ENCODE measurements at places on chromosomes 1 and 21.

DNA sequence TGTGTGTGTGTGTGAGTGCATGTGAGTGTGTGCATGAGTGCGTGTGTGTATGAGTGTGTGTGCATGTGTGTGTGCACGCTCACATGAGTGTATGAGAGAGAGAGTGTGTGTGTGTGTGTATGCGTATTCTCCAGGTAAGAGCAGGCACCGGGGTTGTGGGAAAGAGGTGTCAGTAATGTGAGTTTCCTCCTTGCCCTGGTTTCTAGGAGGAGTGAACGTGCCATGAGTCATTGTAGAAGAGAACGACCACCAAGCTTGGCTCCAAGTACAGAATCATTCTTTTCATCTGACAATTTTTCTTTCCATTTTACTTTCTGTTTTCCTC, 79.1 kb downstream of the POFUT2 start:
- no peak for DNase-seq

GRCh38 chr21:40186045-40186444, 318.8 kb downstream of the PCP4 start:
- DNase-seq = no peak

DNA sequence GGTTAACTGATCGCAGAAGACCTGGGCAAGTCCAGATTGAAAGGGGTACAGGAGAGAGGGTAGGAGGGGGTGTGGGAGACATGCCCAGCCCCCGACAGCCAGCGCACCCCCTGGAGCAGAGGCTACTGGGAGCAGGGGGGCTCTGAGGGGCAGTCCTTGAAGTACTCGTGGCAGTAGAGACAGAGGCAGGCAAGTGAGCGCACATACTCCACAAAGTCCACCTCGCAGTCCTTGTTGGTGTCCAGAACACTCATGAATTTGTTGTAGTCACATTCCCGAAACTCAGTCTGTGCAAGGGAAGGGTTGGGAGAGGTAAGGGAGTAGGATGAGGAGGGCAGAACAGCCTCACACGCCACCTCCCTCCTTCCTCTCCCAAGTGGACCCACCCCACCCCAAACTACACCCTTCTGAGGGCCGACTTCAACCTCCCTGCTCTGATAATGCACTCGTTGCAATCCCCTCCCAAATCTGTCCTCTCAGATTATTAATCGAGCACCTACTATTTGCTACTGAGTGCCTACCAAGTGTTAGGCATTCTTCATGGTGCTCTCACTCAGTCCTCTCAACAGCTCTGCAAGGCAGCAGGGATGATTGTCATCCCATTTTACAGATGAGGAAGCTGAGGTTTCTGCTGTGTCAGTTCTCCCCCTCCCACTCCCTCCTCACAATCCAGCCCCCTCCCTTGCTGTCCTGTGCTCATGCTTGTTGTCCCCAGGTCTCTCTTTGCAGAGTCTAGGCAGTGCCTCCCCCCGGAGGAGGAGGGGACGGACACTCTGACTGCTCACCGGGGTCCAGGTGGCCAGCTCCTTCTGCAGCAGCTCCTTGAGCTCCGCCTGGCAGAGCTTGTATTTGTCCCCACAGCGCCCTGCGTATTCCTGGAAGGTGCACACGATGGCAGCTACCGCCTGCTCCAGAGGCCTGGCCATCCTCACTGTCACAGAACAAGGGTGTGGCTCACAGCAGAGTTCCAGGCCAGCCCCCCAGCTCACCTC, 1.2 kb downstream of the S100A3 start:
- DNase-seq = no peak

- no peak for DNase-seq
These were observed 2.5 kb downstream of the NBL1 start for GRCh38 chr1:19646377-19647319.

DNA sequence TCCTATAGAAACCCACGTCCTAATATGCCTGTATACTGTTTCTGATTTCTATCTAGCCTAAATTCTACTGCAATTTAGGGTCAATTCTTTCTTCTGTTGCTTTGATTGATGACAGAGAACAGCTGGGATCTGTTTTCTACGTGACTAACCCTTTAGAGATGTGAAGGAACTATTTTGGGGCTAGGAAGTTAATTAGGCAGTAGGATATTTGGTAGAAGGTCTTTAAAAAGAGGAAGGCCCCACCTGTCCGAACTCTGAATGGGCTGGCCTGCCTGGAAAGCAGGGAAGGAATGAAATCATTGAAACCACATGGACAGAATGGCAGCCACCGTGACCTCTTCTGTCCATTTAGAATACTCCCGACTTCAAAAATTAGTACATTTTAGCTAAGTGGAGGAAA, 21.0 kb downstream of the EIF2D start:
- DNase-seq = no peak

GRCh38 chr1:245516284-245516759, 361.5 kb downstream of the KIF26B start:
- no peak for DNase-seq

DNA sequence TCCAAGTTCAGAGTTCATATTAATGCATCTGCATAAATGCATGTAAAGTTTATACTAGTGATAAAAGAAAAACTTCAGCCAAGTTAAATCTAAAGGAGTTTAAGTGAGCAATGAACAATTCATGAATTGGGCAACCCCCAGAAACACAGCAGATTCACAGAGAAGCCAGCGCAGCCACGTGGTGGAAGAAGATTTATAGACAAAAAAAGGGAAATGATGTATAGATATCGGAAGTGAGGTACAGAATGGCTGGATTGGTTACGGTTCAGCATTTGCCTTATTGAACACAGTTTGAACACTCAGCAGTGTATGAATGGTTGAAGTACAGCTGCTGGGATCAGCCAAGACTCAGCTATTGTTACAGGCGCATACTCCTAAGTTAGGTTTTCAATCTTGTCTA, 5.7 kb downstream of the AK5 start:
- no peak for DNase-seq

DNA sequence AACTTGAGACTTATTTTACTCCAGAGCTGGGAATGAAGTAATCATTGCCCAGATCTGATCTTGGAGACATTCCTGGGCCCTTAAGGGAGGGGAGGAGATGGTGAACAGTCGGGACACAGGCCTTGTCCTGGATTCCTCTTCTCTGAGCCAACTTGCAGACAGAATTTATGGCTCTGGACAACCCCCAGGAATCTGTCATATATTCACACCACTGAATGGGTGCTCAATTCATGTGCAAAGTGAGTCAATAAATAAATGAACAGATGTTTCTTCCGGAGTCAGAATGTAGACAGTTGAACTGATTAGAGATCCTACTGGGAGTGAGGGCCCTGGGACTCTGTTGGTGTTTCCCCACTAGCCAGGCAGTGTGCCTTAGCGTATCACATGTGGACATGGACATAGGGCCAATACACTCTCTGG, 2.6 kb downstream of the TUFT1 start:
- DNase-seq = no peak

GRCh38 chr1:15848929-15849774, 1.6 kb downstream of the SPEN start:
- peak; percentile 92 for DNase-seq

DNA sequence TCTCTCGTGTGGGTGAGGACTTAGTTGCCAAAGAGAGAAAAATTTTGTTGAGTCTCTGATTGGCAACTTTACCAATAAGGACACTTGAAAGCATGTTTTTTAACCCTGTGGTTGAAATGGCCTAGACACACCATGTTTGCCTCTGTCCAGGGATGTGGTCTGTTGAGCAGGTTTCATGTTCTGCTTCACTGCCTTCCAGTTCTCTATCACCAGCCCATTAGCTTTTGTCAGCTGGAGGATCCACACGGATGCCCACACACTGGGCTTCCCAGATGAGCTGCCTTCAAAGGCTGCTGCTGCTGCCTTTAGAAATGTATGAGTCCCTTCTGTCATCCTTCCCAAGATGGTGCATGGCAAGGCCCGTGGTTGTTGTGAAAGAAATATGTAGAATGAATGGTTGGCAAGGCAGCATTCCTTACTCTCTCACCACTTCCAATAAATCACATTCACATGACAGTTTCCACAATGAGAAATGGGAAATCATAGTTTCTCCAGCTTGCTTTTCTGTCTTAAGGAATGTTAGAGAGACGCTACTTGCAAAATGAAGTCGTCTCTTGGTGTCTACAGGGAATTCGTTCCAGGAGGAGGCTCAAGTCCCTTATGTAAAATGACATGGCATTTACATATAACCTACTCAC, 108.2 kb upstream of the SLC35F3 start:
- DNase-seq = no peak

DNA sequence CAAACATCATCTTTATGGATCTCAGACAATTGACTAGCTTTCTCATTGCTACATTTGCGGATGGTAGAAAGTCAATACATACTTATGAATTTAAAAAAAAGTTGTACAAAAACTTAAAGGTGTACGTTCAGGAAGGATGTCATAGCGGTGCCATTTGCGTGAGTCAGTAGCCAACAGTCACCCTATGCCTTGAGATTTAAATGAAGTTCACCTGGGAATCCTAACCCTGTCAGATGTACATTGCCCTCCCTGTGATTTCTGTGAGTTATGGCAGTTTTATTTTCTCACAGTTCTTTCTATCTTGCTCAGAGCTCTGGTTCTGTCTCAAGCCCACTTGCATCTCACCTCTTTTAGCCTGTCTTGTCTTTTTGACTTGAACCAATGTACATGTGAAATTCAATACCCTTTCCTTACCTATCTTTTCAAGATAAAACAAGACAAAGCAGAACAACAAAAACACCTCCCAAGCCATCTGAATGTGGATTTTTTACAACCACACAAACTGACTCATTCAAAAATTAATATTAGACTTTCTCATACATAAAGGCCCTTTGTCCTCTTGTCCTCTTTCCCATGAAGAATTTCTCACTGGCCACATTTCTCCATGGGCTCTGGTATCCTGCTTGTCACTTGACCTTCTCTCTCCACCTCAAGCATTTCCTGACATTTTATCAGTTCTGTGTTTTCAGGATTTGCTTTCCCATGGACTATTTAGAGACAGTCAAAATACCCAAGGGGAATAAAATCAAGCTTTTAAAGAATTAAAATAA, 25.3 kb upstream of the ZNF697 start:
- DNase-seq = no peak

- no peak for DNase-seq
These were observed 90.2 kb upstream of the PPM1J start for GRCh38 chr1:112805155-112805853.

DNA sequence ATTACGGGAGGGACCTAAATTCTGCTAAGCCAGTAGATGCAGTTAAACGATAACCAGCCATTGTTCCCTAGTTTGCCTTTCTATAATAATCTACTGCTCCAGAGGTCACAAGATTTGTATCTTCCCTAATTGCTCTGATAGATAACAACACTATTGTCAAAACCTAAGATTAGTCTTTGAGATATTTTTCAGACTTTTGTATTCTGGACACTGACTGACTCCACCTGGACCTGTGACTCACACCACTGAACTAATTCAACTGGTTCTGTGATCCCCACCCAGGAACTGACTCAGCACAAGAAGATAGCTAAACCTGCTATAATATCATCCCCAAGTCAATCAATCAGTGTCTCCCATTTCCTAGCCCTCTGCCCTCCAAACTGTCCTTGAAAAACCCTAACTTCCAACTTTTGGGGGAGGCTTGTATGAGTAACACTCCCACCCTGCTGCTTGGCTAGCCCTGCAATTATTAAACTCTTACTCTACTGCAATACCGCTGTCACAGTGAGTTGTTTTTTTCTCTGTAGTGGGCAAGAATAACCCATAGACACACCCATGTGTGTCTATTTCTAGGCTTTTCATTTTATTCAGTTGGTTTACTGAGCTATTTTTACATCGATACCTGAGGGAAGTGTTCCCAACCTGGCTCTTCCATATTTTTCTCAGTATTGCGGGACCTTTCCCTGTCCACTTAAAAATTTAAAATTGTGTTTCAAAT, 11.2 kb downstream of the KIFAP3 start:
- no peak for DNase-seq

GRCh38 chr1:95022644-95022926, 50.2 kb downstream of the ALG14 start:
- DNase-seq = no peak

DNA sequence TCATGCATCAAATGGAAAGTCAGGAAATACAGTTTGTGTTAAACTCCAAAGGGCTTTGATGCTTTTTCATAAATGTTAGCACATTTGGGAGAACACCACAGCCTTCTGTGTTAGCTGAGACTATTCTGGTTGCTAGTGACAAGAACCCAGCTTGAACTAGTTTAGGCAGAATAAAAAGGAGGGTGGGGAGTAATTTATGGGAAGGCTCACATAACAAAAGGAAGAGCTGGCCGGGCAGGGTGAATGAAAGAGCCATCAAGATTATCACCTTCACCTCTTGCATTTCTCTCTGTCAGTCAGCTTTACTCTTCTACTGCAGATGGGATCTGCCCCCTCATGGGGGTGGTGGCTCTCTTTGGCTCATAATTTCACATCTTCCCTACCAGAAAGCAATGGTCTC, 75.4 kb upstream of the VTCN1 start:
- no peak for DNase-seq

GRCh38 chr1:165241321-165241720, 115.2 kb downstream of the LMX1A start:
- no peak for DNase-seq

DNA sequence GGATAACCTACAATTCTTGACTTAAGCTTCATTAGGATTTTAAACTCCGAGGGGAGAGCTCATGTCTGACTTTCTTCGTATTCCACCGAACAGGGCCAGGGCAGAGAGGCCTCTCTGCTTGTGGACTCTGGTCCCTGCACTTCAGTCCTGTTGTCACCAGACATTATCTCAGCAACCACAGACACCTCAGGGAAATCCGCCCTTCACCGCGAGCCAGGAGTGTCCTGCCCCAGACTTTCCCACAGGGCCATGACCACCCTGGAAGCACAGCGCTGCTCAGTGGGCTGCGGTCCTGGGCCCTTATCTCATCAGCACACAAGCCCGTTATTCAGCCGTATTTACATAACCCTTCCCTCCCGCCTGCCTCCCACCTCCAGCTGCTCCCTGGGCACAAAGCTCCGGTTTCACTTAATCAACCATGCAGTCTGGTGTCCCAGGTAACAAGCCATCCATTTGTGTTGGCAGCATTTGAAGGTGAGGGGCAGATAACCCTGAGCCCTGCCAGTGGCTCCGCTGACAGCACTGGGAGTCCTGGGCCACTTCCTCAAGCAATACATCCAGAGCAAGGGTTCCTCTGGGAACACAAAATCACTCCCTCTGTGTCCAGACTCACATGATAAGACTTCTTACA, 122.8 kb upstream of the RAB4A start:
- no peak for DNase-seq

DNA sequence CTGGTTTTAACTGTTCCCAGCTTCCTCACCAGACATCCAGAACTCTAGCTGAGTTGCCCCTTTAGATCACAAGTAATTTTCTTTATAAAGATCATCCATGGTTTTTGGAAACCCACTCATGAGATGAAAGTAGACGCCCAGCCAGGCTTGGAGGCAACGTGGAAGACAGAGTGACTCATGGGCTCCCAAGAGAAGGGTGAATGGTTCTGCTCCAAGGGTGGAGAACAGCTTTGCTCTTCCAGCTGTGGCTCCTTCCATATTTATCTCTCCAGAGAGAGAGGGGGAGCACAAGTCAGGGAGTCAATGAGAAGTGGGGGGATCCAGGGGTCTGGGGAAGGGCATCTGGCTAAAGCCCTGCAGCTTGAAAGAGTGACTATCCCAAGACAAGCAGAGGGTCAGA, 13.8 kb downstream of the FAM78B start:
- DNase-seq = no peak

GRCh38 chr1:14648896-14649855, 50.7 kb downstream of the KAZN start:
- DNase-seq = no peak

- DNase-seq = peak; percentile 33
These were observed 16.2 kb upstream of the LRP8 start for GRCh38 chr1:53343831-53344668.
